ENCODE measurements at places on chromosomes 4 and X.

DNA sequence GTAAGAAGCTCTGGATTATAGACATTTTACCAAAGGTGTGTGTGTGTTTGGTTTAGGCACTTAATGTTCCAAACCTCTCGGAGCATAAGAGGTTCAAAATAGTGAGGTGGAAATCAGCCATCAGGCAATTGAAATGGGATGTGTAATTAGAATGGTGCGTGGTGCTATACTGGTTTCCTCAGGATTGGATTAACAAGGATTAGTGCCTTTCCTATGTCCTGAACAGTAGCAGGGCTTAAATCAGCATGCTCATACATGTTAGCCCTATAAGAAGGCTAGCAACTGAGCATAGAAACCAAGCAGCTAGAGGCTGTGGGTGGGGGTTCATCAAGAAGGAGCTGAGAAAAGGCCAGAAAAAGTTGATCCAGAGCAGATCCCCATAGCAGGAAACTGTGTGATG lies 256.8 kb upstream of the CXXC4 start:
- no peak for DNase-seq

GRCh38 chrX:12304261-12304660 lies 166.0 kb downstream of the FRMPD4 start:
- DNase-seq, result no peak

DNA sequence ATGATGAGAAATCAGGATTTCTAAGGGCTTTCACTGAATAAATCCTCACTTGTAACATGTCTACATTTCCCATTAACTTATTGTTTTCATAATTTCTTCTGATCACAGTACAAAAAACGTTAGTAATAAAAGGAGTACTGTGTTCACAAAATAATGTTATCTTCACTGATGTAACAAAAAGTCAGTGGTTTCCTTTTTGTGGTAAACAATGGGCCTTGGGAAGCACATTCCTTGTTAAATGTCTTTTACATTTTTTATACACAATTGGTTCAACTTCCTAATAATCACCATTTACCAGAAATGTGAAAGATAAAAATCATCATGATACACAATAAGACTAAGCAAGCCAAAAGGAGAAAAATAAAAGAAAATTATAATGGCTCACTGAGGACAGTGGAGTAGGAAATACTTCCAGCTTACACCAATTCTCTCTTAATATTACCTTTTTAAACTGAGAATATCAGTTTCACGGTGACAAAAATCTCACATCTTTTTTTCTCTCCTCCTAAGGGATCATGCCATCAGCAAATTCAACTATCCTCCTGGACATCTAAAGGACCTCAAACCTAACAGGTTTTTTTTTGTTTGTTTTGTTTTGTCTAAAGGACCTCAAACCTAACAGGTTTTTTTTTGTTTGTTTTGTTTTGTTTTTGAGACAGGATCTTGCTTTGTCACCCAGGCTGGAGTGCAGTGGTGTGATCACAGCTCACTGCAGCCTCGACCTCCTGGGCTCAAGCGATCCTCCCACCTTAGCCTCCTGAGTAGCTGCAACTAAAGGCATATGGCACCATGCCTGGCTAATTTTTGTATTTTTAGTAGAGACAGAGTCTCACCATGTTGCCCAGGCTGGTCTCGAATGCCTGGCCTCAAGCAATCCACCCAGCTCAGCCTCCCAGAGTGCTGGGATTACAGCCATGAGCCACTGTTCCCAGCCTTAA lies 57.3 kb downstream of the FRYL start:
- no peak for DNase-seq

- no peak for DNase-seq
These were observed 37.9 kb downstream of the RGS12 start for GRCh38 chr4:3330707-3331106.

GRCh38 chrX:78658414-78658813 lies 714 bp downstream of the RTL3 start:
- no peak for DNase-seq

DNA sequence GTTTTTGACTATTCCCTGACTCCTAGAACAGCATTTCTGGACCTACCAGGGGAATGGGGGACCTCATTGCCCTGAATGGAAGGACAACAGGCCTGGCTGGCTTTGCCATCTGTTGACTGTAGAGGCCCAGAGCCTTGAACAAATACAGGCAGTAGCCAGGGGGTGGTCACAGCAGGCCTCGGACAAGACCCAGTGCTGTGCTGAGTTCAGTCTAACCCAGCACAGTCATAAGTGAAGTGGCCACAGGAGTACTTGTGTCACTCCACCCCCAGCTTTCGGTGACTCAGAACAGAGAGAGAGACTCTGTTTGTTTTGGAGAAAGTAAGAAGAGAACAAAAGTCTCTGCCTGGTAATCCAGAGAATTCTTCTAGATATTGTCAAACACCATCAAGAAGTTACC lies 310.0 kb downstream of the PRR32 start:
- no peak for DNase-seq

- no peak for DNase-seq
These were observed 202.3 kb upstream of the NEIL3 start for GRCh38 chr4:177107288-177107921.

- DNase-seq, result no peak
These were observed 76.7 kb downstream of the FHIP1A start for GRCh38 chr4:151485541-151486131.

GRCh38 chrX:64204701-64205440 lies 637 bp downstream of the AMER1 start:
- DNase-seq, result peak; percentile 55

- no peak for DNase-seq
These were observed 19.9 kb downstream of the MAGT1 start for GRCh38 chrX:77875372-77875771.

- DNase-seq, result no peak
These were observed 3.1 kb upstream of the CYSLTR1 start for GRCh38 chrX:78330540-78330939.

GRCh38 chr4:48739560-48740019 lies 40.5 kb downstream of the FRYL start:
- no peak for DNase-seq

DNA sequence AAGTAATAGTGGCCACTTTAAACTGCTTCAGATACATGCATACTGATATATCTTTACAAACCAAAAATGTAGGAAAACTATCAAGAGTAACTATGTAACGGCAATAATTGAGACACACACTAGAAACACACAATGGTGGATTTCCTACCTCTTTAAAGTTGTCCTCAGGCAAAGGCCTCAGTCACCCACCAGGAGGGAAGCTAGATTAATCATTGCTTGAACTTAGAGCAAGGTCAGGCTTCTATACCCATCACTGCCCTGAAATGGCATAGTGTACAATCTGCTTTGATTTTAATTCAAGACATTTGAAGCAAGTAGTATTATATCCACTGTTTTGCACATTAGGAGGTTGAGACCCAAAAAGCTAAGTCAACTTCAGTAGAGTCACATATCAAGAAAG lies 110.9 kb downstream of the AREG start:
- DNase-seq, result no peak

- DNase-seq, result no peak
These were observed 1.2 kb upstream of the PHKA2 start for GRCh38 chrX:18985186-18985435.

- no peak for DNase-seq
These were observed 17.1 kb upstream of the TMEM150C start for GRCh38 chr4:82578935-82579334.

GRCh38 chr4:89657931-89658700 lies 178.8 kb downstream of the SNCA start:
- peak; percentile 10 for DNase-seq

- no peak for DNase-seq
These were observed 87.1 kb downstream of the CORIN start for GRCh38 chr4:47750788-47751187.

DNA sequence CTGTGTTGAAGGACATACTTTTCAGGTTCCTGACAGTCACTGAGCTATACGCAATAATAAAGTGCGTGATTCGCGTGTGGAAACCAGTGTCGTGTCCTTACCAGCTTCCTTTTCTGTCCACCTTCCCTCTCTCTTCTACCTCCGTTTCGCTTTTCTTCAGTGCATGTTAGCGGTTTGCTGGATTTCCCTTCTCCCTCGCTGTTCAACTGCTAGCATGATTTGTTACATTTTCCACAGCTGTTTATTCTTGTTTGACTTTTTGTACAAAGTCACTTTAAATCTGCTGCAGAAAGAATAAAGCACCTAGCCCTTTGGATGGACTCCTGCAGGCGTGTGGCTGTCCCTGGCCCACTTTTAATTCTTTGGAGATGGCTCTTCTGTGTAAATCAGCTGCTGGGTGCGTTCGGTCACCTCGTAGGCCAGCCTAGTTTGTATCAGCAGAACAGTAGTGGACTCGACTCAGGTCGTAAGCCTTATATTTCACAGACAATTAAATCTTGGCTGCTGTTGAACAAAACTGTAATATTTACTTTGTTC lies 8.9 kb upstream of the HAND2 start:
- peak; percentile 58 for DNase-seq

DNA sequence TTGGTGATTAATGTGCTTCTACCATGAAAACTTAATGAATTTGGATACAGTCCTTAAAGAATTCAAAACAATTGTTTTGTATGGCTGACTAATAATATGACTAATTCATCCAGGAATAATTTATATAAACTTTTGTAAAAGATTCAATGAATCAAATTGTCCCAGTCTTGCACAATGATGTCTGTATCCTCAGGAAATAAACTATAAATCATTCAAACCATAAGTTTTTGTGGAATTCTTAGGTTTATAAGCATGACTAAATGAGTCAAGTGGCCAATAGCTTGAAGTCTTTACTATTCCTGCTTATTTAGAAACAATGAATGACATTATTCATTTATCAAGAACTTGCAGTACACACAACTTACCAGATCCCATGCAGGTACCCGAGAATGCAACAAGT lies 935.0 kb upstream of the INTU start:
- no peak for DNase-seq

- no peak for DNase-seq
These were observed 111.5 kb downstream of the AFAP1 start for GRCh38 chr4:7828011-7828720.

DNA sequence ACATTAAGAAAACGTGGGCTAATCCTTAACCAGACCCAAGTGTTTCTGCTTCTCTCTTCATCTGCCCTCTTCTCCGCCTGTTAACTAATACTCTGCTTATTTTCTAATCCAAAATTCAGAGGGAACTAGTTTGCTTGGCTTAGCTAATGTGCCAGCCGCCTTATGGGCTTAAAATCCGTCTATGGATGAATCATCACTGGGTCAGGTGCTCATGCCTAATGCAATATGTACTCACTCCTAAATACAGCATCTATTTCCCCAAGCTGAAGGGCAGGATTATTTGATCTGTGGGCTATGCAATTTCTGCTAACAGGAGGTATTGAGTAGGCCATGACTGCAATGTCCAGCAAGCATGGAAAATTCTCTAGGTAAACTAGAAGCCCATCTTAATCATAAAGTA lies 12.4 kb downstream of the DYNLT3 start:
- DNase-seq, result no peak

DNA sequence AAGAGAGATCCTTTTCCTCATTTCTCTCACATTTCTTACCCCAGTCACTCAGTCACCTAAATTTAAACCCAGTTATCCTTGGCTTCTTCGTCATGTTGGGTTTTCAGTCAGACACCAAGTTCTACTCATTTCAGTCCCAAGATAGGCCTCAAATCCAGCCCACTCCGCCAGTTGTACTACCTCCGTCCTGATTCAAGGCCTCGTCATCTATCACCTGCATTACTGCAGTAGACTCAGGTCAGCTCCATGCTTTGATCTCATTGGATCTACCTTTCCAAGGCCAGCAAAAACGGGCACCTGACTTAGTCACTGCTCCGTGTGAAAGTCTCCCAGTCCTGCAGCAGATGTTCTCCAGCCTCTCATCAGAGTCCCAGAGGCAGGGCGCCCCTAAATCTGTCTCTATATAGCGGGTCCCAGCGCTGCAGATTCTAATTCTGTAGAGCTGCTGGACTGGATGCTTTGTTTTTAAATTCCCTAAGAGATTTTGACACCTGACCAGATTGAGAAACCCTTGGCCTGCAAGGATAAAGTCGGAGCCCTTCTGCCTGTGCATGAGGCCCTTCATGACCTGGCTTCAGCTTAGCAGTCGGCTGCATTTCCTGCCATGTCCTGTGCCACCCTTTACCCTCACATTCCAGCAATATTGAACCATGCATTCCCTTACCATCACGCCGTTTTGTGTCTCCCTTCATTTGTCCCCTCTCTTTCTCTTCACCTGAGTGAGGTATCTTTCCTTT lies 53.7 kb downstream of the ZFX start:
- DNase-seq, result no peak

- DNase-seq, result no peak
These were observed 12.2 kb upstream of the NKRF start for GRCh38 chrX:119618439-119618838.

DNA sequence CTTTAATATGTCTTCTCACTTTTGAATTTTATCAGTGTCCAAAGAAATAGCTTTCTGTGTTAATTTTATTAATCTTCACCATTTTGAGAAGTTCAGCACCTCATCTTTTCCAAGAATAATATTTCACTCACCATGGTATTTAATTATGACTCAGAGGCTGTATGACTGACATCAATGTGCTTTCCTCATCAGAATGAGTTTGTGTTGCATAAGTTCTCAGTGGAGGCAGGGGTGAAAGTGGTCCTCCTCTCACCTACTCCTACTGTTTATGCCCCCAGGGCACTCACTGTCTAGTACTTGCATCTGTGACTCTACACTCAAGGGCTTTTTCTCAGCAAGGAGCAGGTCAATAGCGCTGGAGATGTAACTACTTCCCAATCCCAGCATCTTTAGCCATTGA lies 905.3 kb upstream of the INTU start:
- no peak for DNase-seq

GRCh38 chr4:42787079-42787463 lies 105.4 kb upstream of the GRXCR1 start:
- DNase-seq, result no peak

DNA sequence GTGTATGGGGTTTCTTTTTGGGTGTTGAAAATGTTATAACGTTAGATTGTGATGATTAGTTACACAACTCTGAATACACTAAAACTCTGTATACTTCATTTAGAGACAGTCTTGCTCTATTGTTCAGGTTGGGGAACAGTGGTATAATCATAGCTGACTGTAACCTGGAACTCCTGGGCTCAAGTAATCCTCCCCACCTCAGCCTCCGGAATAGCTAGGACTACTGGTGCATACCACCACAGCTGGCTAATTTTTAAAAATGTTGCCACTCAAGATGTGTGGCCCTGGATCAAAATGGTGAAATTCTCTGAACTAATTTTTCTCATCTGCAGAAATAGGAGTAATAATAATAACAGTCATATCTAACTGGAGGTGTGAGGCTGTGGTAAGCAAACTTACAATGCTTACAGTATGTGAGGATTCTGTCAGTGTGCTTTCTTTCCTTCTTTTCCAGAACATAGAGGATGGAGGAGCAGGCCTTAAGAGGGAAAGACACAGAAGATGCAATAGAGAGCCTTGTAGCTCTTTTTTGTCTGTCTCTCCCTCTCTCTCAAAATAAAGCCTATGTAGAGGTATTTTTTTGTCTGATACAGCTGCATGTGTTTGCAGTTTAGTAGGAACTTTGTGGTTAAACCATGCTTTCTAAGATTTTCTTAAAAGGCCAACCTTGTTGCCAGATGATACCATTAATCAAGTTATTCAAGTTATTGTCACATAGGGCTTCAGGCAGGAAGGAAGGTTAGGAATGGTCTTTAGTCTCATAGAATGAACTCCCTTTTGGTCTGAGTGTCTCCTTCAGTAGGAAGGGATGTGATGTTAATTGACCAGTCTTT lies 7.5 kb downstream of the ADD1 start:
- DNase-seq, result no peak
